ENCODE measurements at places on chromosomes 4 and X. TPM values are rescaled to one million over a fixed set of nuclear protein-coding genes. Genes with fewer than 3 reads are reported as not detected.
A peak's percentile ranks its signal among the peaks of the same experiment; 100 is the strongest.

The ATP8A1 gene
- 79.7 TPM for total RNA-seq

The DCAF12L1 gene
- total RNA-seq, result not detected

DNA sequence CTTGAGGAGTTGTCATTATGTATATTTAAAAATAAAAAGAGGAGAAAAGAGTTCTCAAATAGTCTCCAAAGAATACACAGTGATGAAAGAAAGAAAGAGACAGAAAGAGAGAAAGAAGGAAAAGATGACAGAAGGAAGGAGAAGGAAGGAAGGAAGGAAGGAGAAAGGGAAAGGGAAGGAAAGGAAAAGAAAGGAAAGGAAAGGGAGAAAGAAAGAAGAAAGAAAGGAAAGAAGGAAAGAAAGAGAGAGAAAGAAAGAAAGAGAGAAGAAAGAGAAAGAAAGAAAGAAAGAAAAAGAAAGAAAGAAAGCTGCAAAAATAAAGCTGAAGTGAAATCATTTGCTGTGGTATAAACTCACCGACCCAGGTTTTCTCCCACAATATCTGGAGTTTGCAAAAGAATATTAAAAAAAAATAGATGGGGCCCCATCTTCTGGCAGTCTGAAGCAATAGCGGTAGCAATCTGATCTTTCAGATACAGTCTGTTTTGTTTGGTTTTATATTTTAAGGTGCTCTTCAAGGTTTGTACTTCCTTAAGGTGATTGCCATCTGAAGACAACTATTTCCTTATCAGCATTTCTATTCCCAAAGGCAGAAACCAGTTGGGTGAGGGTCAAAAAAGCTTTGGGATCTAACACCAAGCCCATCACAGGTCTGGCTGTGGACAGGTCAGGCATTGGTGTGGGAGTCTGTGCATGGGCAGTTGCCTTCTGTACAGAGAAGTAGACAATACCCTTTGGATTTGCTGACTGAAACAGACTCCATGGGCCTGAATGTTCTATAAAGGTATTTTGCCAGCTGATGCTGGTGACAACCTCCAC, 160.4 kb downstream of the CPEB2 start:
- no peak for DNase-seq

The IL21 gene
- not detected for total RNA-seq

GRCh38 chrX:16212024-16212423, 44.7 kb downstream of the MAGEB17 start:
- DNase-seq, result no peak

GRCh38 chrX:6778544-6779503, 243.9 kb upstream of the VCX3A start:
- no peak for DNase-seq

DNA sequence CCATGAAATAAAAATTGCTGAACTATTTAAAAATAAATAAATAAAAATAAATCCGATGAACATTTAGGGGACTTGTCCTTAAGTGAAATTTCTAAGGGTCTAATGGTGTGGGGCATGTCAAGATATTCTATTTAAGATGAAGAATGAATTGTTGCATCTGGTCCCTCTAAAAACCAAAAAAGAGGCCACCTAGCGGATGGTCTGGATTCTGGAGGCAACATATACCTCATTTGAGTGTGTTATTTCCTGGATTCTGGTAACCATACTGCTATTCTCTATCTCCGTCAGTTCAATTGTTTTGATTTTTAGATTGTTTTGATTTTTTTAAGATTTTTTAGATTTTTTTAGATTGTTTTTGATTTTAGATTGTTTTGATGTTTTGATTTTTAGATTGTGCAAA, 28.3 kb downstream of the AGTR2 start:
- no peak for DNase-seq

GRCh38 chr4:57154926-57155325, 44.7 kb upstream of the IGFBP7 start:
- no peak for DNase-seq

The CT45A3 gene
- not detected for total RNA-seq

The CXCL8 gene
- 1.7 TPM for total RNA-seq

The MAOB gene
- total RNA-seq, result 35.1 TPM

The CEP44 gene
- 24.7 TPM for total RNA-seq

DNA sequence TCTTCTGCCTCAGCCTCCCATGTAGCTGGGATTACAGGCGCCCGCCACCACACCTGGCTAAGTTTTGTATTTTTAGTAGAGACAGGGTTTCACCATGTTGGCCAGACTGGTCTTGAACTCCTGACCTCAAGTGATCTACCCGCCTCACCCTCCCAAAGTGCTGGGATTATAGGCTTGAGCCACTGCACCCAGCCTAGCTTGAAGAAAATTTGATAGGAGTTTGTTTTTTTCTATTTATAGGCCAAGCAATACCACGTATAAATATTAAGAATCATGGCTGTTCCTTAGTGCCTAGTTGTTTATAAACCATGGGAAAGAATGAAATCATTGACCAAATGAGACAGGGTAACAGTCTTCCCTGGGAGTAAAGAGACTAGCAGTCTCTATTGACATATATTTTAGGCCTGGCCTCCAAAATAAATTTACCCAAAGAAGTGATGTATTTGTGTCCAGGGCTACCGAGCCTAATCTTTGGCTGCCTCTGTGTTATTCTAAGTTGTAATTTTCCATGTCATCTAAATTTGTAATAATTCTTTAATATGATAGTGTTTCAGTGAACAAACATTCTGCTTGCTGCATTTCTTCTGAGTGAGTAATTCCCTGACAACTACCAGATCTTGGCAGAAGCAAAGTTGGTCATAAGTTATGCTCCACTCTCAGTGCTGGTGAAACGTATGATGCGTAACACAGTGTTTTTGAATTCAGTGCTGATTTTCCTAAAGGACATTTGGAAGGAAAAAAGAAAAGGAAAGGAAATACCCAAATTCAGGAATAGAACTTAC, 10.3 kb downstream of the PKD2 start:
- peak; percentile 52 for DNase-seq

DNA sequence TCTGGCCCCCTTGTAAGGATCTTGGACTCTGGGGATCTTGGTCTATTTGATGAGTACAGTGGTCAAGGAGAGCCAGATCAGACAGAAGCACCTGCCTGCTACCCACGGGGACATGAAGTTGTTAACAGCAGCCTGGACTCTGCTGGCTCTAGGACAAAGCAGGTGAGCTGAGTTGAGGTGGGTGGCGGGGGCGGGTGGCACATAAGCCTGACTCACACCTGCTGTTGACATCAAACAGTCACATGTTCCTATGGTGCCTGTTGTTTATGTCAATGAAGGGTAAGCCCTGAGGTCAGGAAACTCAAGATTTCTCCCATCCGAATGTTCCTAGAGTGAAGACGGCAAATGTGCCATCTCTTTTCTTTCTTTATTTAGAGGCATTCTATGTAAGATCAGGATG, 50.1 kb upstream of the CLNK start:
- DNase-seq, result no peak

DNA sequence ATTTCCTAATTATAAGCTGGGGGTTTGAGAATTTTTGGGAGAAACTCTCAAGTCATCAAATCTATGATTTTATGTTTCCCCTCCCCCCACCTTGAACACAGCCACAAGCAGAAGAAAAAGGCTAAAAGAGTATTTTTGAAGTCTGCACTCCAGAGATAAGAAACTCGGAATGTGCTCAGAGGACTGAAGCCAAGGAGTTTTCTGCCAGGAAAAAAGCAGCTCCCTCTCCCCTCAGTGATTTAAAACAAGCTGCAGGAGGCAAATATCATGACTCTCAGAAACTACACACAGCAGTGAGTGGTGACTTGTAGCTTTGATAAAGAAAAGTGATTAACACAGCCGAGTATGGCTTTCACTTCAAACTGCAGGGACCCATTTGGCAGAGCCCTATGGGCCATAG, 800.2 kb upstream of the FTHL17 start:
- DNase-seq, result no peak

DNA sequence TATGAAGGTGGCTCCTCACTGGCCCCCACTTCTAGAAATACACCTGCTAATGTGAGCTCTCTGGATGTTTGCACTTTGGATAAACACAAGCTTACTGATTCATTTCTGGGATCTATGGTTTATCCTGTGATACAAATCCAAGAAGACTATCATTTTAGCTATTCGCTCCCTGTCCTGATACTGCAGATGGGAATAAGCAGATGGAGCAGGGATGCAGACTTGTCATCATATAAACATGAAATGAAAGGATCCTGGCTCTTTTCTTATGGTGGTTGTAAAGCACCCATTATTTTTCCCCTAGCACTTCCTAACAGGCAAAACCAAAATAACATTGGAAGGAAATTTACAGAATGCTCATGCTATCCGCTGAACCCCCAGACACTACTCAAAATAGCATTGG, 162.9 kb upstream of the NOCT start:
- no peak for DNase-seq

GRCh38 chr4:140533951-140534480, 10.0 kb downstream of the ELMOD2 start:
- no peak for DNase-seq

The KCND1 gene
- total RNA-seq, result 2.1 TPM

The TMEM47 gene
- 24.3 TPM for total RNA-seq

DNA sequence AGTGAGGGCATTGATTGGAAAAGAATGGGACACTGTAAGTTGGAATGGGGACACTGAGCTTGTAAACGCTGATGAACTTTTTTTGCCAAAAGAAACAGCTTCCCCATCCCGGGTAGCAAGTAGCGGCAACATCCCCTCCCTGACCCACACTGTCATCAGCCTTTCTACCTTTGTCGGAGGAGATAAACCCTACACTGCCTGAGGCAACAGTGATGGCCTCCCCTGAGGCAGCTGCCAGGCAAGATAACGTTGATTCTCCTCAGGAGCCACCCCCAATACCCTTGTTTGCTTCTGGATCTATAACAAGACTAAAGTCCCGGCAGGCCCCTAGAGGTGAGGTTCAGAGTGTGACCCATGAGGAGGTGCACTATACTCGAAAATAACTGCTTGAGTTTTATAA, 10.3 kb upstream of the RAB33B start:
- no peak for DNase-seq

The ADAMTS3 gene
- 1.7 TPM for total RNA-seq

The ALB gene
- 2.4 TPM for total RNA-seq

- DNase-seq, result no peak
Observed at GRCh38 chr4:99084595-99084994, 4.0 kb downstream of the ADH5 start.

DNA sequence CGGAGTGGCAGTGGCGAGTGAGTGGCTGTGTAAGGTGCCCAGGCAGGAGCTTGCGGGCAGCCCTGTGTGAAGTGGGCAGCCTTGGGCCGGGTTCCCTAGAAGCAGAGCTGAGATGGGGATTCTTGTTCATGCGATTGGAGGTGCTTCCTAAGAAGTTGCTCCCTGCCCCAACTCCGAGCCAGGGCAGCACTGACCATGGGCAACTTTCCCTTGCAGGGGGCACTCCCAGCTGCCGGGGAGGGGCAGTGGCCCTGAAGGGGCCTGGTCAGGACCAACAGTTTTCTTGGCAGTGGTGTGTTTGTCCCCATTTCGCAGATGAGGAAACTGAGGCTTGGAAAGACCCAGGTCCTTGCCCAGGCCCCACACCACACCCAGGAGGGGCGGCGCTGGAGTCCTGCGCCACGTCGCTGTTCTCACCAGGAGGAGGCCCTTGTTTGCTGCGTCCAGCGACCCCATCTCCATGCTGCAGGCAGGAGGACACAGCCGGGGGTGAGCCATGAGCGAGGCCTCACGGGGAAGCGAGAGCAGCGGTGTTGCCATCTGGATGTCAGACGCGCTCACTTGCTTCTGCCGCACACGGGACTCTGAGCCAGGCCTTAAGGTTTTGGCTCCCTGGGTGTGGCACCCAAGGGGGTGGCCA, 68.9 kb downstream of the TRMT44 start:
- DNase-seq, result no peak

DNA sequence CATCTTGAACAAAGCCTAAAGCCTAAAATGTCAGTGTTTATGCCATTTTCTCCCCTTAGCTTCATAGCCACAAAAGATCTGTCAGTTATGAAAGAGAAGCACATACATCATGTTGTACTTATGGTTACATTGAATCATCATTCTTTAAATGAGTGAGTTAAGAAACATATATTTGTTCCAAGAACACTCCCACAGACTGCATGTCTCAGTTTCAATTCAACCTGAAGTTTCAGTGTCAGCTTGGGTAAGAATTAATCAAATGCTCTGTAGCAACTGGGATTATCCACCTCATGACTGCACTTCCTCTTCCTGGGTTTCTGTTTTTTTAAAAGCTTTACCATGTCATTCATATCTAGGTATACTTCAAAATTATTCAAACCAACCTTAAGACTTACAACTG, 3.9 kb upstream of the TMPRSS11B start:
- no peak for DNase-seq

Data from tibial nerve (tissue), 4 donors.